ENCODE measurements at places on chromosomes 6 and 20.

DNA sequence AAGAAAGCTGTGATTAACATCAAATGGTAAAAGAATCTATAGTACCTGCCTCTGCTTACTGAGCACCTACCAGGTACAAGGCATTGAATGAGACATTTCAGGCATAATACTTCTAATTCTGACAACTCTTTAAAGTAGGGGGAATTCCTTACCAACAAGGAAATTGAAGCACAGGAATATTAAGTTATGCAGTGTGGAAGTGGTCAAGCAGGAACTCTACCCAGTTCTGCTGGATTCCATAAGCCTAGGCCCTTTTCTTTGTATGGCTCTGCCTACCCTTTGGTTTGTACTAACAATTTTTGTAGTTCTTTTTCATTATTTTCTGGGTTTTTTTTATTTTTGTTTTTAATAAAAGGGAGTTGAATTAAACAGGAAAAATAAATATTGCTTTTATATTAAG is 114.5 kb downstream of the MAP3K5 start:
- no peak for DNase-seq

- no peak for DNase-seq
These were observed 9.9 kb downstream of the BCL2L1 start for GRCh38 chr20:31712564-31713311.

DNA sequence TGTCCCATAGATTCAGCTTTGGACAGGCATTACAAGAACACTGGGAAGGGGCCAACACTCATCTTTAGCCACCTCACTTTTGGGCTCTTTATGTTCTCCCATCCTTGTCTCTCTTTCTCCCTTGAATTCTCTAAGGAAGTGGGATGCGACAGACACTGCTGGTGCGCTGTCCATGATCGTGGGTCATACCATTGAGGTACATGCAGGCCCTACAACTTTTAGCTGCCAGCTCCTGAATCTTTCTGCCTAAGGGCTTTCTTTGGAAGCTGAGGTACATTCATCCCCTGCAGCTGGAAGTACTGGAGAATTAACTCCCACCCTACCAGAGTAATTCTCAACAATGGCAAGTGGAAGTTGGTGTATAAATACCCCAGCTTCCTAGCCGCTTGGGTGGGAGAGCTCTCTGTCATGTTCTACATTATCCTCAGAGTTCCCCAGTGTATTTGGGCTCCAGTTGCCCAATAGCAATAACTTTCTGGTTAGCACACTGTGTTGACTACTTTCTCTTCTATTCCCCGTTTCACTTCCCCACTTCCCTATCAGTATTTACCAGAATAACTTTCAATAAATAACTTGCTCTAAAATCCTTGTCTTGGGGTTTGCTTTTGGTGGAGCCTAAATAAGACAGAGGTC is 309.4 kb upstream of the RNF24 start:
- no peak for DNase-seq

- DNase-seq = no peak
These were observed 92.6 kb downstream of the THBS2 start for GRCh38 chr6:169160855-169161560.

DNA sequence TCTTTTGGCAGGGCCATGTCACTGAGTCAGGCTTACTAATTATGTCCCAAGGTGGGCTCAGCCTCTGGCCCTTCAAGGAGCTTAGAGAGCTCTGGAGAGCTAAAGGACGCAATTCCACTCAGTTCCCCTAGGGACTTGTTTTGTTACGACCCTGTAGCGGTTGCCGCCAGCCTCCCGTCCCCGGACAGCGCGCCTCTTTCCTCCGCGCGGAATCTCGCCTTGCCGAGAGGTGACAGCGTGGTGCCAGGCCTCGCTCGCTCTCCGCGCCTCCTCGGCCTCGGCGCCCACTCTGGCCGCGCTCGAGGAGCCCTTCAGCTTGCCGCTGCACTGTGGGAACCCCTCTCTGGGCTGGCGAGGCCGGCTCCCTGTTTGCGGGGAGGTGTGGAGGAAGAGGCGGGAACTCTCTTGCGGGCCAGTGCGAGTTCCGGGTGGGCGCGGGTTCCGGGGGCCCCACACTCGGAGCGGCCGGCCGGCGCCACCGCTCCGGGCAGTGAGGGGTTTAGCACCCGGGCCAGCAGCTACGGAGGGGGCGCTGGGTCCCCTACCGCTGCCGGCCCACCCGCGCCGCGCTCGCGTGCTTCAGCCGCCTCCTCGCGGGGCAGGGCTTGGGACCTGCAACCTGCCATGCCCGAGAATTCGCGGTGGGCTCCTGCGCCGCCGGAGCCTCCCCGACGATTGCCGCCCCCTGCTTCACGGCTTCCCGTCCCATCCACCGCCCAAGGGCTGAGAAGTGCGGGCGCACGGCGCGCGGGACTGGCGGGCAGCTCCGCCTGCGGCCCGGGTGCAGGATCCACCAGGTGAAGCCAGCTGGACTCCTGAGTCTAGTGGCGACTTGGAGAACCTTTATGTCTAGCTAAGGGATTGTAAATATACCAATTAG is 9.9 kb upstream of the ZNF311 start:
- no peak for DNase-seq

DNA sequence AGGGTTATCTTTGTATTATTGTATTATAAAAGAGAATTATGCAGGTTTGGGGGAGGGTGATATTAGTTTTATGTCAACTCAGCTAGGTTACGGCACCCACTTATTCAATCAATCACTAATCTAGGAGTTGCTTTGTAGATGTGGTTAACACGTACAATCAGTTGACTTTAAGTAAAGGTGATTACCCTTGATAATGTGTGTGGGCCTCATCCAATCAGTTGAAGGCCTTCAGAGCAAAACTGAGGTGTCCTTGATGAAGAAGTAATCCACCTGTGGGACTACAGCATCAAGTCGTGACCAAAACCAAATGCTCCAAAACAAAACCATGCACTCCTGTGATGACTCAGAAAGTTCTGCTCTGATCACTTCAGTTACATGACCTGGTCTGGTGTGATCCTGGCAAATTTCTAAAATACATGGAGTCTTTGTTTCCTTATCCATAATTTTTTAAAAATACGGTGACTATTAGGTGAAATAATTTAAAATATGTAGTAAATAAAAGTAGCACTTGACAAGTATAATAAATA is 114.1 kb downstream of the IYD start:
- no peak for DNase-seq

DNA sequence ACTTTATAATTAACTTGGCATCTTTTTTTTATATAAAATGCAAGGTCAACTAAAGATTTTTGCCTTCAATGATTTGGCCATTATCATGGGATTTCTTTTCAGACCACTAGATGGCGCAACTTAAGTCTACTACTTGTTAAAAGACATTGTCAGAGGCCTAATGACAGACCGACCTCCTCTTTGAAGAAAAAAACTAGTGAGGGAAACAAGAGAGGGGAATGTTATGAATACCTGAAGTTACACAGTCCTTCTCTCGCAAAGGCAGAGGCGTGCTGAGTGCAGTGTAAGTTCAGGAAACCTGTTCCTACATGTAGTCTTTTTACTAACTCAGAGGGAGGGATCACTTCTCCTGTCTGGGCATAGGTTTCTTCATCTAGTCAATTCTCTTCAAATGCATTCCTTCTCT is 9.3 kb downstream of the TRAPPC3L start:
- DNase-seq = peak; percentile 23

DNA sequence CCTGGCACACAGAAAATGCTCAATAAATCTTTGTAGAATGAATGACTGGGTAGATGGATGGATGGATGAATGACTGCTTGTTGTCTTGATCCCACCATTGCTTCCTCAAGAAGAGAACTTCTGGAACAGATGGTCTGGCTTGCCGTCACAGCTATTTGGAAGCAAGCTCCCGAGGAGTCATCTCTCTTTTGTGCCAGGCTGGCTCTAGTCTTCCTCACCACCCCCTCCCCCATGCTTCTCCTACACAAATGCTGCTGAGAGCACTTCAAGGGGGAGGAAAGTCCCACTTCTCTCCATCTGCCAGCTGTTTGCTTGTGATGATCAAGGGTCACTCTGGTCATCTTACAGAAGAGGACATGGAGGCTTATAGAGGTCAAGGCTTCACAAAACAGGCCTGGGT is 11.6 kb upstream of the KCNG1 start:
- no peak for DNase-seq

GRCh38 chr20:46600286-46600752 is 49.9 kb upstream of the OCSTAMP start:
- DNase-seq = no peak

DNA sequence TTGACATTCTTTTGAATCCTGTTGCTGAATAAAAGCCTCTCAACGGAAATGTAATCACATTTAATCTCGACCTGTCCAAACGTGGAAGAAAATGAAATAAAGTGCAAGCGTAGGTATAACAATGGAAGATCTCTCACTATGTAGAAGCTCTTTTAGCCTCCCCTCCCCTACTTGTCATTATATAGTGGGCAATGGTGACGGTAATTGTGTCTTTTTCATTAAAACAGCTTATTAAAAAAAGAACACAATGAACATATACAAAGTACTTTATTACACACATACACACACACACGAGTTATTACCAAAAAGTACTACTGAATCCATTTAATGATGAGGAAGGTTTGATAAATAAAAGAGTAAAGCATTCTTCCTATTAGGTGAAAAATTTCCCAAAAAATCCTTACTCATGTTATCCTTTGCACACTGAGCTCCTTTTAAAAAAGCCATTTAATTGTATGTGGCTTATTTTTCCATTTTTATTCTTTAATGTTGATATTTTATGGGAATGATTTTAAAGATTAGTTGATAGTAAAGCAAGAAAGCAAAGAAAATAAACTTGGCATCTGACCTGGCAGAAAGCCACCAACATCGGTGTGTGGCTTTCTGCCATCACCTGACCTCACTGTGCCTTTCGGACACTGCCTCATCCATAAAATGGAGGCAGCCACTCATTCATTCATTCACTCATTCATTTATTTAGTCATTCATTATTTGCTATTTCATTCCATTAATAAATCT is 493 bp upstream of the SGK1 start:
- DNase-seq = no peak

DNA sequence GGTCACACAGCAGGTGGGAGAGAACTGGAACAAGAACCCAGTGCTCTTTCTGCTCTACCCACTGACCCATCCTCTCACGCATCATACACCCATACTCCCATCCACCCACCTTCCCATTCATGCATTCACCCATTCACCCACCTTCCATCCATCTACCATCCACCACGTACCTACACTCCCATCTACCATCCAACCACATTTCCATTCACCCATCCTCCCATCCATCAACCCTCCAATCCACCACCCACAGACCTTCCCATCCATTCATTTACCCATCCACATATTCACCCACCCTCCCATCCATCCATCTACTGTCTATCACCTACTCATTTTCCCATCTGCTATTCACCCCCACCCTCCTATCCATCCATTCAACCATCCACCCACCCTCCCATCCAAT is 17.2 kb upstream of the RSPO4 start:
- no peak for DNase-seq

DNA sequence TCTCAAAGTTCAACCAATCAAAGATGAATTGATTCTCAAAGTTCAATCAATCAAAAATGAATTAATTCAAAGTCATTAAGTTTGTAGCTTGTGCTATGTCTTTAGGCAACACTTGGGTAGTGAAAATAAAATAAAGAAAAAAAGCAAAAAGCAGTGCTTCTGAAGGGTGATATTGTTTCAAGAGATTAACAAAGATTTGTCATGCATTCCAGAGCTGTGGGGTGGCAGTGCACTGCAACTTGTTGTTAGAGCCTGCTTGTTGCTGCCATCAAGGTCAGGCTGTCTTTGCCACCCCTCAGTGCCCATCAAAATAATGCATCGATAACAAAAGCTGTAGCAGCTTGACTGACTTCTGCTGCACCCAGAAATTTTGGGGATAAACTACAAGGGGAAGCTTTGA is 128.6 kb downstream of the RNF144B start:
- DNase-seq = no peak

DNA sequence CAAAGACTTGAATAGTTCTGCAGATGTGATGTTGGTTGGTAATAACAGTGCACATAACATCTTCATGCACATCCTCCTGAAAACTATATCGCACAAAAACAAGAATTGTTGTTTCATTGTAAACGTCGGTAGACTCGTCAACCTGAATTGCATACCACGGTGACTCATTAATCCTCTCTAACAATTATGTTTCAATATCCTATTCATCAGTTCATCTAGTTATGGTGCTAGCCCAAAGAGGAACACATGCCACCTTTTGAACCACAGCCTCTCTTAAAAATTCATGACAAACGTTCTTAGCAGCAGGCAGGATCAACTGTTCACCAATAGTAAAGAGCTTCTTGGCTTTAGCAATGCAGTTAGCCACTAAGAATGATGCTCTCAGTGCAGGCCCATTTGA is 25.0 kb downstream of the CRYBG1 start:
- no peak for DNase-seq

GRCh38 chr6:42292004-42292740 is 74.5 kb upstream of the MRPS10 start:
- no peak for DNase-seq

DNA sequence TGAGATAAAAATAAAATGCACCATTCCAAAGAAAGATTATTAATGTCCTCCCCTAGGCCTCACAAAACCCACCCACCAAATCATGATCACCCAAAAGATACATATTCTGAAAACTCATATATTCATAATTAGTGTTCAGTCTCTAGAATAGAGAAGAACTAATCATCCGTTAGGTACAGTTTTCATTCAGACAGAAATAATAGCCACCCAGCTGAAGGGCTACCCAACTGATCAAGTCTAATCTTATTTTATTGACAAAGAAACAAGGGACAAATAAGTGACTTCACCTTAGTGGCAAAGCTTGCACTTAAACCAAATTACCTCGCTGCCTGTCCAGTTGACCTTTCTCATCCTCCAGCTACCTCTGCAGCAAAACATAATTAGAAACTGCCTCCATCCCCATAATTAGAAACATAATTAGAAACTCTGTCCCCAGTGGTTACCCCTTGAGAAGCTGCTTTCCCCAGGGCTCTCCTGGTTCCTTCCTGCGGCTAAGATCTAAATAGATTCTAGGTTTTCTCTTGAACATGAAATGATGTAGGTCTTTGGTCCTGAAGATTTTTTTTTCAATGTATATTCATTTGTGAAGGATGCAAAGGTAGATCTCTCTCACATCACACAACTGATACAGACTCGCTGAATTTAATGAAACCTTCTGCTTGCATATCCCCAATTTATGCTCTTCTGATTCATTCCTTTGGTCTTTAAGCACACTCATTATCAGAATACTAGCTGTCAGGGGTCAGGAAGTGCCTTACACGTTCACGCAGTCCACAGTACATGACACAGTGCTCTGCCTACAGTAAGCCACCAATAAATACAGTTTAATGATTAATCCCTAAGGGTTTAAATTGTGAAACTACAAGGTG is 46.3 kb downstream of the HBS1L start:
- no peak for DNase-seq

- no peak for DNase-seq
These were observed 32.7 kb downstream of the ACSS1 start for GRCh38 chr20:25025091-25025861.

GRCh38 chr20:11216451-11217314 is 542.9 kb upstream of the JAG1 start:
- no peak for DNase-seq

DNA sequence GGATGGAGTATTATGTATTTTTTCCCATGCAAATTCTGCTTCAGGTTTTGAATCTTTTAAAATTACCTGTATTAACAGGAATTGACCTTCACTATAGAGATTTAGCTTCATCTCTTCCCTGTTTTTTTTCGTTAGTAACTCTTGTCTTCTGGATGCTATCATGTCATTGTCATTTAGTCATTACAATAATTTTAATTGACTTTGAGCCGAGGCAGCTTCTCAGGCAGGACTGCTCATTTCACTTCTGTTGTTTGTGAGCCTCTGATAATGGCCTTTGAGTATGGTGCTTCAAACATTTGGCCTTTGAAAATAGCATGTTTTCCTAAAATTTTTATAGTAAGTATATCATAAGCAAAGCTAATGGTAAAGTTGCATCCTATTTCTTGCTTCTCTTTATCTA is 375.1 kb upstream of the MMS22L start:
- DNase-seq = no peak

GRCh38 chr6:36666287-36666686 is 12.2 kb upstream of the CDKN1A start:
- no peak for DNase-seq

All from activated CD4-positive, alpha-beta T cell treated with anti-CD3 and anti-CD28 coated beads, Interleukin-2, amount 50 U/mL, for 24 hours (primary cell).